ENCODE measurements at places on chromosomes 5 and 9.

DNA sequence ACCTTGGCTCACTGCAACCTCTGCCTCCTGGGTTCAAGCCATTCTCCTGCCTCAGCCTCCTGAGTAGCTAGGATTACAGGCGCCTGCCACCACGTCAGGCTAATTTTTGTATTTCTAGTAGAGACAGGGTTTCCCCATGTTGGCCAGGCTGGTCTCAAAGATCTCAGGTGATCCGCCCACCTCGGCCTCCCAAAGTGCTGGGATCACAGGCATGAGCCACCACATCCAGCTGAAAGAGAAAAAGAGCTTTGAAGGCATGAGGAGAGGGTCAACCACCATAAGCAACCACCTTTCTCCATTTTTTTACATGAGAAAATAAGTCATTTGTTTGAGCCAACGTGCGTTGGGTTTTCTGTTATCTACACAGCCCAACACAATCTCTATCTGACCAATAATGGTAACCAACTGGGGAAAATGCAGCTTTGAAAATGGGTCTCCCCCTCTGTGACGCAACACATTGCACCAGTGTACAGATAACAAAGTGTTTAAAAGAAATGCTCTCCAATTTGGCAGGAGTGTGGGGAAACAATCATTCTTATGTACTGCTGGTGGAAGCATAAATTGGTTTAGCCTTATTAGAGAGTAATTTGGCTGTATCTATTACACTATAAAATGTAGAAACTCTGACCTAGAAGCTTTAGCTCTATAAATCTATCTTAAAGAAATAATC lies 45.8 kb upstream of the ZBTB43 start:
- DNase-seq, result no peak

GRCh38 chr5:20470997-20471396 lies 483.0 kb upstream of the CDH18 start:
- DNase-seq, result no peak

DNA sequence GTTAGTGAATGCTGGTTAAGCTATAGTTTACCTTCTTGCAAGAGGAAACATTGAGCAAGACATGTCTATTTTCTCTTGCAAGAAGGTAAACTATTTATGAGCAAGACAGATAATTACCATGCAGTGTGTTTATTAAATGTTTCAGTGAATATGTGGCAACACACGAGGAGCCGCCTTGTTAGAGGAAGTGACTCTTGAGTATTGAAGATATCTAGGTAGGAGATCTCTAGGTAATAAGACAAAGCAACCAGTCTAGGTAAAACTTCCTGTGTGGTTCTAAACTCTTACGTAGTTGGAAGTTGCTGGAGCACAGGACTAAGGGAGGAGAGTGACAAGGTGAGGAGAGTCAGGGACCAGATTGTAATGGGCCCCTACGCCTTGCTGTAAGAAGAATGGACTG lies 16.8 kb downstream of the SKP2 start:
- no peak for DNase-seq

DNA sequence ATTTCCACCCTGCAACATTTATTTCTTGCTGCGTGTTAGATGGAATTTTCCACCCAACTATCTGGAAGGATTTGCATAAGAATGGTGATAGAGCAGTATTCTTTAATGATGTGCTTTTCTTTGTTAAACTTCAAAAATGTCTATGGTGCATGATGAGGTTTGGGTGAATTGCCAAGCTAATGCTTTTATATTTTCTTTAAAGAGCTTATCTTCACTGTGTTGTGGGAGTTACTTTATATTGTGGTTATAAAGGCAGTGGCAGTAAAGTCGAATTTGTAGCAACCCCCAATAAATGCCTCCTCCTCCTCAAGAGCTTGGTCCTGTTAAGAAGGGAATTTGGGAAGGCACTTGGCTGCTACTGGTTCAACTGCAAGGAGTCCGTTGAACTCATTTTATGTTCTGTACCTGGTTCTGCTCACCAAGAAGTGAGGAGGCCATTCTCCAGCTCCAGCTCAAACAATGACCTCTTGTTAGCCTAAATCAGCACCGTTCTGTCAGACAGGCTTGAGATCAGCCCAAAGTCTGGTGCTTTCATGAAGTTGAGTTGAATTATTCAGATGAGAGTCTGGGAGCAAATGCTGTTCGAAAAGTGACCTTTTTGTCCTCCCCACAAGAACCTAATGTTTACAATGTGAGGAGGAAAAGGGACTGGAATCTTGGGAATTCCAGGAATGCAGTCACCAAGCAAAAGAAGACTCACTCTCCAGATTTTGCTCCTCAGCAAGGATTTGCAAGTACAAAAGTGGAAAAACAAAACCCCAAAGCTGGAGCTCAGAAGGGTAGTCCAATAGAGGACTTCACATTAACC lies 217.0 kb downstream of the TMEM38B start:
- DNase-seq, result peak; percentile 25

- no peak for DNase-seq
These were observed 39.9 kb downstream of the CRB2 start for GRCh38 chr9:123395689-123396511.

DNA sequence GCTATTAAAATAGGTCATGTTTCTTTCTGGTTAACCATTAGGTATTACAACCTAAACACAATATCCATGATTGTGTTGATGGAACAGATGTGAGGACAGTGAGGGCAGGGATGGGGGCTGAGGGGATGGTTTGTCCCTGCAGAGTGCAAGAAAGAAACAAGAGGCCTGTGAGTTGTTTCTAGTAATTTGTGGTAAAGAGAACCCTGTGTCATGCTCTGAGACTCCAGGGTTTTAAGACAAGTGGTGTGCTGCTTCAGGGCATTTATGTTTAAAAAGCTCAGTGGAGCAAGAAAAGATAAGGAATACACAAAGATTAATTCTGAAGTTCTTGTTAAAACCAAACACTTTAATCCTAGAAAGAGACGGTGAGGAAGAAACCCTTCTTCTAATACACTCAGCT lies 656.5 kb downstream of the TLE1 start:
- DNase-seq, result peak; percentile 3

All from fibroblast of skin of left quadriceps (primary cell).